ENCODE measurements at places on chromosomes 1 and 21.

DNA sequence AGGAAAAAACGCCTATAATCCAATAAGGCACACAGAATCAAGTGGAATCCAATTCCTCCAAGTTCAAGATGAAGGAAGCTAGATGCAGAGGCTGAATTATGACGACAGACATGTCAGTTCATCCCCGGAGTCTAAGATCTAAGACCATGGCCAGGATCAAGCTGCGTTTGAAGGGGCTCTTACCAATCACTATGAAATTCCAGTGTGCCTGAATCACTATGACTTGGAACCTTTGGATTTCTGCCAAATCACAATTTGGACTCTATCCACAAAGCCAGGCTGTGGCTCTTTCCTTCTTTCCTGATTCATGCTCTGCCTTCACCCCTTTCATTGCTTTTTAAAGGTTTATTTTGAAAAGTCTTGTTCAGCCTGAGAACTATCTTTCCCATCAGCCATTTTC lies 17.1 kb downstream of the OLIG2 start:
- no peak for DNase-seq

DNA sequence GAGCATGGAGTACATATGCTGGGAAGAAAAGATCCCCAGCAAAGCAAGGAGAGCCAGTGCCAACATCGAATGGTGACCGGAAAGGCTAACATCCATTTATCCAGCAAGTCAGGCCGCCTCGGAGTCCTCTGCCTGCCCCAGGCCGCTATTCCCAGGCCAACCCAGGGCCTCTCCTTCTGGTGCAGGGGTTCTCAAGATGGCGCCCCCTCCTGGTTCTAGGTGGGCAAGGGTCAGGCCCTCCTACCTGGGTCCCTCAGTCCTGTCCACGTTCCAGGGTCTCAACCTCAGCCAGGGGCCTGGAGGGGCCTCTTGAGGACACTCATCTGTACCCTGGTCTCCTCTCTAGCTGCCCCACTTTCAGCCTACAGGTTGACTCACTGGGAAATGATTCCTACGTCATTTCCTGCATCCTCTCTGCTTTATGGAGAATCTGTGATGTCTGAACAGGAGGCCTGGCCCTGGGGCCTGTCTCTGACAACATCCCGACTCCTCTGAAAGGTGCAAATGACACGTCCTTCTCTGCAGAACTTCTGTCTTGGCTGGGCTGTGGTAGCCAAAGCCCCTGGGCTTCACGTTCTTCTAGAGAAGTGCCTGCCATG lies 145.3 kb downstream of the PSMG1 start:
- DNase-seq, result no peak

DNA sequence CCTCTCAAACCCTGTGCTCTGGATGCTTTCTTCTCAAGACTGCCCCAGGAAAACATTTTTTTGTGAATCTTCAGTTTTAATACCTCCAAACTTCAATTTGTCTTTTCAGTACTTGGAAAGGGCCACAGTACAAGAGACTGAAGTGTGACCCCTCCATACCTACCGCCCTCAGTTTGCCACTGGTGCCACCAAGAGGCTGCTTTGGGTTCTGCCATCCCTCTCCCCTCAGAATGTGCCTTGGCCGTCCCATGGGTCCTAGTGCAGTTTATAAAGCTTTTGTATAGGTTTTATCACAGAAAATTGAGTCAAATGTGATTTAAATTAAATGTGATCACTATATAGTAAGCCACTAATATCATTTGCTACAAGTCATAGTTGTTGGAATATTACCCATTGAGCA lies 60.8 kb upstream of the PGD start:
- DNase-seq, result peak; percentile 75

GRCh38 chr1:220966881-220967611 lies 87.8 kb downstream of the HLX start:
- DNase-seq, result no peak

DNA sequence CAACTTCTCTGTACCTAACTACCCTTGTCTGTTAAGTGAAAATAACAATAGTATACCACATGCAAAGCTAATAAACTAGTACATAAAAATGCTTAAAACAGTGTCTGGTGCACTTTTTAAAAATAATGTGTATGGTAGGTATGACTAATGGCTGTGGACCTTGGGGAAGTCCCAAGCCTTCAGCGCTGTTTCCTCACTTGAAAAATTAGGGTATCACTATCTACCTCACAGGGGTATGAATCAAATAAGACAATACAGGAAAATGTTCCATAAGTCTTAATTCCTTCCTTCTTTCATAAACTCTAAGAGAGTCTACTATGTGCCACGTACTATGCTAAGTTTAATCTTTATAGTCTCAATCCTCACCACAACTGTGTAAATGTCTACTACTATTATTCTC lies 32.0 kb downstream of the EGLN1 start:
- DNase-seq, result no peak

DNA sequence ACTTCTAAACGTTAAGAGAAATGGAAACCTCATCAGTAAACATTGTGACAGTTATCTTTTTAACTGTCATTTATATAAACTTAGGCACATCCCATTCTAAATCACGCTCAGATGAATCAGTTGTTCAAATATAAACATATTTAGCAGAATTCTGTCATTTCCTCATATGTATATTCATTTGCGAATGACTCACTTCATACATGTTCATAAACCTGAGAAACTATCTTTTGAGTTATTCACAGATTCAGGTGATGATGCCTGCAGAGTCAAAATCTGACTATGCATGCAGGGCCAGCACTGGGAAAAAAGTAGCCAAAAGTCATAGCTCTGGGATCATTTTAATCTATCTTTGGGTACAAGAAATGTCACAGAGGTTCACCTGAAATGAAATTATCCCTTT lies 153.8 kb upstream of the PKN2 start:
- DNase-seq, result no peak

GRCh38 chr1:53071915-53072314 lies 9.9 kb downstream of the PODN start:
- no peak for DNase-seq

- peak; percentile 66 for DNase-seq
These were observed at the start of gene KCND3 for GRCh38 chr1:111989531-111990025. Gene KCND3 (minus strand): TSS chr1:111989668.

DNA sequence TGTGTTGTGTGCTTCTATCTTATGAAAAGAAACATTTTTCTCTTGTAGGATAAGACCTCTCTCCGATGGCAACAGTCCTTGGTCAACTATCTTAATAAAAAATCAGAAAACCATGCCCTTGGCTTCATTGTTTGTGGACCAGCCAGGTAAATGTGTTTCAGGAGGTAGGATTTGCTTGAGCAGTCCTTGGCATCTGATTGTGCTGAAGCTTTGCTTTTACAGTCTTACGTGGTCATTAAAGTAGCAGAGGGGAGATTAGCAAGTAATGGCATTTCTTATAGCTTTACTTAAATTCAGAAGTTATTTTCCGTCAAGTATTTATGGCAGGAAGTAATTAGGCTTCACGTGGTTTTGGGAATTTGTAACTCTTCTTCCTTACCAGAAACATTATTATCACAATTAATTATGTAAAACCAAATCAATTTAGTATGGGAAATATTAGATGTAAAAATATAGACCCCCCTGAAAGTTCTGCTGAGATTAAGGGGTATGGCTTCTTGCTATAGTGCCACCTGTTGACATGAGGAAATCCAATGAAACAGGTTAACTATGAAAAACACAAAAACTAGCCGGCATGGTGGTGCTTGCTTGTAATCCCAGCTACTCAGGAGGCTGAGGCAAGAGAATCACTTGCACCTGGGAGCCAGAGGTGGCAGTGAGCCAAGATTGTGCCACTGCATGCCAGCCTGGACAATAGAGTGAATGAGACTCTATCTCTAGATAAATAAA lies 49.0 kb downstream of the MAP3K21 start:
- DNase-seq, result no peak

DNA sequence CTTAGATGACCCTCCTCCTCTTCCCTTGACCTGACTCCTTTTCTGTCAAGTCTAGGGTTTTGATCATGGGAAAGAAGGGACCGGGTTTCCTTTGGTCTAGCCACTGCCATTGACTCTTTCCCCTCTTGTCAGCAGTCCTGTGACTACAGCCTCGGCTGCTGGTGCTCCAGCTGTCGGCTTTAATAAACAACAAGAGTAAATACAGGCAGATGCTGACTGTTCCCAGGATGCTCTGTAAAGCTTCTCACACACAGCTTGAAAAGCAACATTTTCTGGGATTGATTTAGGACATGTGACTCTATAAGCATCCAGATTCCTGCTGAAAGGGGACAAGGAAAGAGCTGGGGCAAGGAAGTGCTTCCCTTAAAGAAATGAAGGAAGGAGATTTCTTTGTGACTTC lies 53.5 kb upstream of the CTTNBP2NL start:
- DNase-seq, result no peak

- DNase-seq, result no peak
These were observed 184.4 kb upstream of the PALMD start for GRCh38 chr1:99461499-99461898.

- DNase-seq, result no peak
These were observed 121.1 kb upstream of the RUNX1 start for GRCh38 chr21:35170244-35170643.

DNA sequence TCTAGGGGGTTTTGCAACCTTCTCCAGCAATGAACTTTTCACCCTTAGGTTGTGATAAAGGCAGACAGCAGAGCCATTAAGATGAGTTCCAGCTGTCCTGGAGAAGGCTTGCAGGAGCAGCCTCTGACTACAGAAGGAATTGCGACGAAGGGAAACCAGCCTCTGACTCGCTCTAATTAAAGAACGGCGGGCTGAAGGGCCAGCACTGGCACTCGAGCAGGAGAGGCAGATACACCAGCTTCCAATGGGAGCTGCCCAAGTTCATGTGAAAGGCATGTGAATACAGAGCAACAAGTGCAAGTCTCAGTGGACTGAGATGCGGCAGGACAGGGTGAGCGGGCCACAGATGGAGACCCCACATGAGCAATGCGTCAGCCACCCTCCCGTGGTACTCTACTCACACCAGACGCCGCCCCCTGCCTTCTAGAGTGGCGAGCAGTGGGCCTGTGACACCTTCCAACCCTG lies 15.7 kb downstream of the RCC2 start:
- DNase-seq, result no peak

DNA sequence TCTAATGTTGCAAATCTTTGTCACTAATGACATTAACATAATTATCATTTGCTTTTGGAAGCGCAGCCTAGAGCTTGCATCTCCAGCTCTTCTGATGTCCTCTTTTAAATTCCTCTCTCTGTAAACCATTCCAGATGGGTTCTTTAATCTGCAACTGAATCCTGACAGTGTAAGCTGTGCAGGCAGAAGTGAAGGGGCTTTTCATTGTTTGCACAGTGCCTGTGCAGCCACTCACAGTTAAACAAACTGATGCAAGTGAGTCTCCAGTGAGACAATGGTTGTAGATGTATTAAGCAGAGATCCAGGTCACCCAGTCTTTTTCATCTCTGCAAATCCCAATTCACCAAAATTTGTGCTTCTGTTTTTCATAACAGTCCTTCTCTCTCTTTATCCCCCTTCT lies 22.5 kb upstream of the FCRL5 start:
- no peak for DNase-seq

- DNase-seq, result no peak
These were observed 3.0 kb downstream of the HLX start for GRCh38 chr1:220882061-220882891.

- DNase-seq, result peak; percentile 80
These were observed 53.1 kb upstream of the HMCN1 start for GRCh38 chr1:185681034-185681633.

- no peak for DNase-seq
These were observed 34.8 kb downstream of the CLCA1 start for GRCh38 chr1:86503406-86504136.

DNA sequence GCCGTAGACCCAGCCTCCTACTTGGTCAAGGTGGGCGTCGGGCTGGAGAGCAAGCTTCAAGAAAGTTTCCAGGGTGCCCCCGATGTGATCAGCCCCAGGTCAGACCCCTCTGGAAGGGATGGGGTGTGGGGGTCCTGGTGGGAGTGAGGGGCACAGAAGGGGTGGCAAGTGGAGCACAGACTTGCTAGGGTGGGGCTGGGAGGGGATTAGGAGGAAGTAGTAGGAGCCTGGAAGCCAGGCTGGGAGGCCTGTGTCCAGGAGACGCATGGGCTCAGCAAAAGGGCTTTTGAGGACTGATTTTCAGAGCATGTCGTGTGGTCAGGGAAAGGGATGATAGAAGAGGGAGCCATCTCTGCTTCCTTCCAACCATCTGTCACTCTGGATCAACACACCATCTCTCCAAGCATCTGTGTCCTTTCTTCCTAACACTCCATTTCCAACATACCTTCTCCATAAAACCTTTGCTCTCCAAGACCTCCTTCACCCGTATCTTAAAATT lies 8.5 kb downstream of the TRIM46 start:
- no peak for DNase-seq

DNA sequence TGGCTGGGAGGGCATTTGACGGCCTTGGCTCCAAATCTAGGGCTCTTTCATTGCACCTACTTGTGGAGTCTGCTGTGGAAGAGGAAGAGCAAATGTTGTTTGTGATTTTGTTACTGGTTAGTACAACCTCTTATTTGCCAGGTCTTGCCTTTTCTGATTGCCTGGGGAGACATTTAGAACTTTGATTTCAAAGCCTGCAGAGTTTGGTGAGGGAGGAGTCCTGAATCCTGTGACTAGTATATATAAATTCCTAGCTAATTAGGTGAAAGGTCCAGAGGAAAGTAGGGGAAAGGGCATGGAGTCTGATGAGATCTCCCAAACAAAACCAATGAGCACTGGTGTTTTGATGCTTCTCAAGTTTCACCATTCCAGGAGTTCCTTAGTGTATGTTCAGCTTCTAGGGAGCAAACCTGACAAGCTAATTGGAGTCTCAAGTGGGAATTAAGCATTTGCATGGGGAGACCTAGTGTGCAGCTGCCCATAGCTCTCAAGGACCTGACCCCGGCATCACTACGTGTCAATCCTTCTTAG lies 5.1 kb upstream of the HMGCS2 start:
- no peak for DNase-seq

GRCh38 chr1:227892489-227893299 lies 55.0 kb downstream of the WNT9A start:
- DNase-seq, result no peak

DNA sequence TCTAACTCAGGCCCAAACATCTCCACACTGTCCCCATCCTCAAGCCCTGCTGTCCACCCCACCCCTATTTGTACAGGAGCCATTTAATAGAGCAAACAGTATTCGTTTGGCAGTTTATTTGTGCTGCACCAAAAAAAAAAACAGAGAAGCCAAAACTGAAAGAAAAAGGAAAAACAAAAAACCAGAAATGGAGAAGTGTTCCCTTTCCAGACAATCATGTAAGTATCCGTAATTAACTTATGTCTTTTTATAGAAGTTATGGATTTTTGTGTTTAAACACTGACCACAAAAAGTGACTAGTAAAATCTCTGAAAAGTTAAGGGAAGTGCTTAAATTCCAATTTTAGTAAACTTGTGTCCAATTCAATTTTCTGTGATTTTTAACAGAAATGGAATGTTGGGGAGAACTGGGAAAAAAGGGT lies 40.4 kb upstream of the ZBTB18 start:
- DNase-seq, result no peak

DNA sequence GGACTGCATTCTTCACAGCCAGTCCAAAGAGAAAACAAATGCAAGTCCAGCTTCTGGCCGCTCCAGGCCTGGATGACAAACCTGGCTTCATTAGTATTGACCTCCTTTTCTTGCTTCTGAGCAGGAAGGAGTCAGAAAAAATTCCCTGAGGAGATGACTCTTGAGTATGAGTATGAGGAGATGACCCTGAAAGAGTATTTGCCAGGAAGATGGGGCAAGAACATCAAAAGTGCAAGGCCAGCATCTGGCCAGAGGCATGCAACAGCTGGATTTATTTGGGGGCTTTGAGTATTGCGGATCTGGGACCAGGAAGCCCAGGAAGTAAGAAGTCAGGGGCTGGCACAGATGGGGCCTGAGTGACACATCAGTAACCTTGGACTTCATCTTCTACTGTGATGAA lies 113.9 kb downstream of the GLIS1 start:
- DNase-seq, result no peak

- DNase-seq, result peak; percentile 79
These were observed 4.8 kb upstream of the IFNLR1 start for GRCh38 chr1:24191860-24192259.
